ENCODE measurements at places on chromosomes 5 and 9.

- no peak for DNase-seq
Observed at GRCh38 chr5:3302228-3302627, 293.4 kb upstream of the IRX1 start.

GRCh38 chr5:140630292-140631035, 2.5 kb downstream of the CD14 start:
- no peak for DNase-seq

DNA sequence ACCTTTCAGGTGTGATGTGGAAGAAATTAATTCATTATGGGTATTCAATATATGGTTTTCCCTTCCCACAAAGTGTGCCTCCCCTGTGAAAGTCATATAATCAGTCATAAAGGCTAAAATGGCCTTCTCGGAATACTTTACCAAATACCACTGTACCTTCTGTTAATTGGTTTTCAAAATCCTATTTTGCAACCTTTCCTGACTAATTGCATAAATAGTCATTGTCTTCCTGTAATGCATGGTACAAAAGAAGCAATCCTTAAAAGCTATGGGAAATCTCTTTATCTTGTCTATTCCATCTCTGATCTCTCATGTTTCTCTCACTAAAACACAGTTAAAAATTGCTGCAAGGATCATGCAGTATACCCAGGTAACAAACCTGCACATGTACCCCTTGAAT, 44.3 kb upstream of the UGCG start:
- no peak for DNase-seq

- DNase-seq = no peak
Observed at GRCh38 chr5:57349214-57349613, 133.4 kb downstream of the ACTBL2 start.

GRCh38 chr5:109857405-109858031, 167.8 kb downstream of the MAN2A1 start:
- DNase-seq = no peak

- peak; percentile 16 for DNase-seq
Observed at GRCh38 chr5:176614805-176615478, 5.0 kb upstream of the GPRIN1 start.

- DNase-seq = no peak
Observed at GRCh38 chr9:92618633-92619225, 51.2 kb downstream of the IPPK start.

DNA sequence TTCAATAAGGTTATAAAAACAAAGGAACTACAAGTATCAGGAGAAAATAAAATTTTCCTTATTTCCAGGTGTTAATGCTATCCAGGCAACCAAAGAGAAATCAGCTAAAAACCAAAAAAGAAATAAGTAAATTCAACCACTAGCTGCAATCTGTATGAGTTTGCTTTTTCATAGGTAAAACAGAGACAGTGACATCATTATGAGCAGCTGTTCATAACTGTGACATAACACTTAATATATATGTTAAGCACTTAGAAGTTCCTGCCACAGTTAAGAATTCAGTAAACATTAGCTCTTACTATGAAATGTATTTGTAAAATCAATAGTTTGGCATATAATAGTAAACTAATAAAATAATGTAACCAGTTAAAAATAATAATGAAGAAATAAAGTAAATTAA, 20.9 kb downstream of the P4HA2 start:
- DNase-seq = no peak

DNA sequence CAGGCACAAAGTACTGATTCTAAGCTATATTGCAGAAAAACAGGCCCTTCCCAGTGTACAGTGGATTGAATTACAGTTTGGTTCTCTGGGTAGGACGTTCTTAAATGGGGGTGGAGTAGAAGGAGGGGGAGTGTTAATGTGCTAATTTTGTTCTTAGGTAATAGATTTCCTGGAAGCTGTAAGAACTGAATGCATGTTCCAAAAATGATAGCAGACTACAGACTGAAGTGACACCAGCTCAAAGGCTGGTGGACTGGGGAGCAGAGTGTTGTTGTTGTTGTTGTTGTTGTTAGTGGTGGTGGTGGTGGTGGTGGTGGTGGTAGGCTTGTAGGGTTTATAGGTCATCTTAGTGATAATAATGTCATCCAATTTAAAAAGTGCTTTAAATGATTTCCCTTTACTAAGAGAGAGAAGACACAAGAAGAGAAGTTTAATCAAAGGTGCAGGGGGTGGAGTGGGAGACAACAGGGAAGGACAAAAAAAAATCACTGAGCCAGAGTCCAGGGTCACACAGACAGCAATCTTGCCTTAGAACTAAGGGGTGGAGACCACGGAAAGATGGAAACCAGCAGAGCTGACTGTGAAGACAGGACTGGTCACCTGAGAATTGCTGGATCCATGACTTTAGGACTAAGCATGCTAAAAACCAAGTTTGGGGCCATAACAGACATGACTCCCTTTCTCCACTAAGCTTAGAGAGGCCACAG, 27.0 kb downstream of the TTLL11 start:
- DNase-seq = no peak

- no peak for DNase-seq
Observed at GRCh38 chr9:19201899-19202891, 28.3 kb upstream of the DENND4C start.

DNA sequence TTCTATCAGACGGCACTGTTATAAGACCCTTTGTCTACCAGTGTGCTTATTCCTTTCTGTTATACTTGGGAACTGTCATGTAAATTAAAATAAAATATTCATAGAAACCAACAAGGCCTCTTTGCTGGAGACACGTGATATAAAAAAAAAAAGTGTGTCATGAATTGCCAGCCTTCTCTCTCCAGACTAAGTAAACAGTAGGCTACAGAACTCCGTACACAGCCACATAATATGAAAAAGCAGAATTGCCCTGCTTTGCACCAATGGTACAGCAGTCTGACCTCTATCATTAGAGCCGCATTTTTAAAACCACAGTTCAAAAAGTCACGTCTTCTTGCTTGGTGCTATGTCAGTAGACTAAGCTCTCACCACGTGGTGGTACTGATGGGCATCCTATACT, 231.3 kb downstream of the SEMA5A start:
- no peak for DNase-seq

DNA sequence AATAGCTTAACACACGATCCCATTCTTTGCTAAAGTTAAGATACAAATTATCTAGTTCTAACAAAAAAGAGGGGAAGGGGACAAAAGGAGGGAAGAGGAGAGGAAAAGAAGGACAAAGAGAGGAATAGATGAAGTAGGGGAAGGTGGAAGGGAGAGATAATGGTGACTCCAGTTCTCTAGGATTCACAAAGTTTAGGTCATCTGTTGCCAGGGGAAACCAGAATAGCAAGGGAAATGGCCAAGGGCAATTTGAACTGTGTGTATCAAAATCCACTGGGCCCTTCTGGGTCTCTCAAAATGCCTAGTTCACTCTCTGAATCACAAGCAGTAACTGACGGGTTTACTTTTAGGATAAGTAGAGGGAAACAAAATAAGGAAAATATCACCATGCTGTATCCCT, 7.6 kb downstream of the SLC24A2 start:
- DNase-seq = no peak

- peak; percentile 13 for DNase-seq
Observed at GRCh38 chr5:112479418-112479817, 60.3 kb upstream of the EPB41L4A start.

DNA sequence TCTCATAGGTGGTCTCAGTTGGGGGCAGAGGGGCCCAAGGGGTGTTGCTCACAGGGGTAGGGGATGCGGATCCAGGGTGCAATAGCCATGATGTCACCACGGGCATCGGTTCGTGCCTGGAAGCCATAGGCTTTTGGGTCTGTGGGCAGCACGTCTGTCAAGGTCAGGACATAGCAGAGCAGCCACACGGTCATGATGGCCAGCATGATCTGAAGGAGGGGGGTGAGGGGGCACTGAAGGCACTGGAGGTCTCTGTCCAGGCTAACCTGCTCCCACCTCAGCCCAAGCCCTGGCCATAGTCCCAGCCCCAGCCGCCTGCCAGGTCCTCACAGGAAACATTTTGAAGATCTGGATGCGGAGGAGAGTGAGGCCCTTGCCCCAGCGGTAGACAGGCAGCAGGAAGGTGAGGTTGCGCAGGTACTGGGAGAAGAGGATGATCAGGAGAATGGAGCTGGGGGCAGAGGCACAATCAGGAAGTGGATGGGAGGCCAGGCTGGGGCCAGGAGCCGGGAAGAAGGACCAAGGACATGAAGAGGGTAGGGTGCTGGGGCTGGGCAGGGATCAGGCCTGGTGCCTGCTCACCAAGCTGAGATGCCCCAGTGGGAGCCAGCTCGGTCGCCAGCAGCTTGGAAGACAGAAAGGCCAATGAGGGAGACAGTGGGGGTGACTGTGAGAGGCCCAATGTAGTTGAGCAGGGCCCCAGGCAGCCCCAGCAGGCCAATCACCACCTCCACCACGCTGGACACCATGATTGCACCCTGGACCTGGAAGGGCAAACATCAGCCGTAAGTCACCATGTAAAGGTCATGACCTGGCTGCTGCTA, 3.3 kb downstream of the SLC23A1 start:
- DNase-seq = no peak

Data from astrocyte of the cerebellum (primary cell).